RKO (cell line): ENCODE measurements at places on chromosomes 4 and X.

DNA sequence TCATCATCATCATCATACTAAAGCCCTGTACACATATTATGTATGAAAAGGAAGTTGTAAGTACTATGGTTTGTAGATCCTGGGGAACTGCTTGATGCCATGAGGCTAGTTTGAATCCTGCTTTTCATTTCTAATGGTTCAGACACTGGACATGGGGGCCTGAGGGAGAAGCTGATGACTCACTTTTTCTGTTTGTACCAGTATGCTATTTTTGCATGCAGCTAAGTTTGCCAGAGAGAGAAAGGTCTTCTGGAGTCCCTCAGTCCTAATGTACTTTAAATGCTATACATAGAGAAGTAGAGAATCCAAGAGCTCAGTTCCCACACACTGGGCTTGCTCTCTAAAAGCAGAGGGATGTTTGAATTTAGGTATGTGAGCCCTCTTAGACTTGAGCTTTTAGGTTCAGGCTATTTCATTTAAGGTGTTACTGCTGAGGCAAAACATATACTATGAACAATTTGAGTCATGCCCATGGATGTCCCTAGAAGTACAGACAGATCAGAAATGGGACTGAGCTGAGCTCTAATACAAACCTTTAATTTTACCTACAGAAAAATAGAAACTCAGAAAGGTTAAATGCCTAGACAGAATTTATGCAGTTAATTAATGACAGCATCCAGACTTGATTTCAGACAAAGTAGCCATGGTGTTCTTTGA is 17.6 kb upstream of the HS3ST1 start:
- DNase-seq, result no peak

DNA sequence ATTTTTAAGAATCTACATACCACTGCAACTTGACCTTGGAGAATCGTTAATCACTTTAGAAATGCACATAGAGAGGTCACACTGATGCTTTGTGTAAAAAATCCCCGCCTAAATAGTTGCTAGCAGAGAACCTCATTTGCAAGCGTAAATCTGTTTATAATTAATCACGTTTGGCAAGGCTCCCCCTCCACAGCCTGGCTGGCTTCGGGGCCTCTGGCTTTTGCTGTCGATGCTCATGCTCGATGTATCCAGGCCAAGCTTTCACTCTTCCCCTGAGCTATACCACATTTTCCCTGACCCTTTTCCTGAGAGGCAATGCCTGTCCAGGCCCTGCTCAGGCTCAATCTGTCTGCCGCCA is 23.4 kb downstream of the CYTL1 start:
- no peak for DNase-seq

- DNase-seq, result no peak
Measured at GRCh38 chr4:69120870-69121269, 24.6 kb downstream of the UGT2B7 start.

- no peak for DNase-seq
Measured at GRCh38 chrX:28582511-28582910, 4.7 kb upstream of the IL1RAPL1 start.
